ENCODE measurements at places on chromosomes 12 and 14.

GRCh38 chr14:101369916-101370592, 191.2 kb upstream of the DIO3 start:
- peak; percentile 30 for DNase-seq

DNA sequence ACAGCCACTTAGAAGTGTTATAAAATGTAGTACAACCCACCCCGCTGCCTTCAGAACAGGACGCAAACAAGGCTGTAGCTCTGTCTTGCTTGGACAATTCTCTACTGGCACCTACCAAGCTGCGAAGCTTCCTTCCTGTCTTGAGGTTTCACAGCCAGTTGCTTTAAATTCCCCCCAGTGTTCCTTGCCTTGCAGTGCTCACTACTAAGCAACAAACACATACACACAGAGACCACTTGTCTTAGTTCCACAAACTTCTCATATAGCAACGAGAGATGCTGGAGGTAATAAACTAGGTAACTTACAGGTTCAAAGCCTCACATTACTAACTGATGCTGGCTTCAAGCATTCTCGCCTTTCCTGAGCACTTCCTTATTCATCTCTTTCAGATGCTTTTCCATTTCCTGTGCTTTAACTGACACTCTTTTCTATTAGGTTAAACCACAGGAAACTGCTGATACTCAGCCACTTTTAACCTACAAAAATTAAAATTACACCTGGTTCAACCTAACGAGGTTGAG, 91.5 kb upstream of the PTGDR start:
- no peak for DNase-seq

DNA sequence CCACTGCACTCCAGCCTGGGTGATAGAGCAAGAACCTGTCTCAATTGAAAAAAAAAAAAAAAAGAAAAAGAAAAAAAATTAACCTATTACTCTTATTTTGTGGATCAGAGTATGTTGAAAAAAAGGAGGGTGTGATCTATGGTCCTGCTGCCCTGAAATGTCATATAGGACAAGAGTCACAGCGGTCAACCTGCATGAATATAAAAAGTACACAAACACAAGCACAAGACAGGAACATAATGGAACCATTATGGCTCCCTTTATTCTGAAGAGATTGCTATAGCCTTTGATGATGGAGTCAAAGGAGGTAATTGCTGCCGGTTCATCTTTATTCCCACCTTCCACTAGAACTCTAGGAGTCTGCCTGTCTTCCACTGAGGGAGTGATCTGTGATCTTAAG, 96.9 kb downstream of the NTN4 start:
- DNase-seq = no peak

DNA sequence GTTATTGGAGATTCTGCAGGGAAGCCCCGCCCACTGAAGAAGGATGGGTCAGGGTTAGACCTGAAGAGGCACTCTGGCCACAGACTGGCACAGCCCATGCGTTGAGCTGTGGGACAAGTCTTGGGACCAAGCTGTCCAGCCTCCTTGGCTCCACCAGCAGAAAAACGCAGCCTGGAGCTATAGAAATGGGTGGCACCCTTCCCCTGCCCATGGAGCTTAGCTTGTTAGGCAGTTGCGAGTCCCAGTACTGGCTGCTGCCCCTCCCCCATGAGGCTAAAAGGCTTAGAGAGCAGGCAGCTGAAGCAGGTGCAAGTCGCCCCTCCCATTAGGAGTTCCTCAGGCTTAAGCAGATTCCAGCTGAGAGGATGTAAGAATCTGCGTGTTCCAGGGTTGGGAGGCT, 1124.0 kb upstream of the TMEM132C start:
- no peak for DNase-seq

- peak; percentile 64 for DNase-seq
These were observed 418 bp upstream of the MYG1 start for GRCh38 chr12:53299101-53299453.

DNA sequence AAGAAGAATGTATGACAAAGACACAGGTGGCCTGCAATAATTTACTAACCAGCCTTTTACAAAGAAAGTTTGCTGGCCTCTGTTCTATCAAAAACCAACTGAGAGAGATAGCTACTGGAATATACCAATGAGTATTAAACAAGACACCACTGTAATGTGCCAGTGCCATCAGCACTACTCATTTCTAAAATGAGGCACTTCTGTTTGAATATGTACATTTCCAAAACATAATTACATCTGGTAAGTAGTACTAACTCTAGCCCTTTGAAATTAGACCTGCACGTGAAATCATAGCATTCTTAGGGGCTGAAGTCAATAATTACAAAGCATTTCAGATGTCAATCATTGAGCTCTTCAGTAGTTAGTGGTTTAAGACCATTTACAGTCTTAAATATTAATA, 6.9 kb upstream of the SYCP3 start:
- DNase-seq = no peak

DNA sequence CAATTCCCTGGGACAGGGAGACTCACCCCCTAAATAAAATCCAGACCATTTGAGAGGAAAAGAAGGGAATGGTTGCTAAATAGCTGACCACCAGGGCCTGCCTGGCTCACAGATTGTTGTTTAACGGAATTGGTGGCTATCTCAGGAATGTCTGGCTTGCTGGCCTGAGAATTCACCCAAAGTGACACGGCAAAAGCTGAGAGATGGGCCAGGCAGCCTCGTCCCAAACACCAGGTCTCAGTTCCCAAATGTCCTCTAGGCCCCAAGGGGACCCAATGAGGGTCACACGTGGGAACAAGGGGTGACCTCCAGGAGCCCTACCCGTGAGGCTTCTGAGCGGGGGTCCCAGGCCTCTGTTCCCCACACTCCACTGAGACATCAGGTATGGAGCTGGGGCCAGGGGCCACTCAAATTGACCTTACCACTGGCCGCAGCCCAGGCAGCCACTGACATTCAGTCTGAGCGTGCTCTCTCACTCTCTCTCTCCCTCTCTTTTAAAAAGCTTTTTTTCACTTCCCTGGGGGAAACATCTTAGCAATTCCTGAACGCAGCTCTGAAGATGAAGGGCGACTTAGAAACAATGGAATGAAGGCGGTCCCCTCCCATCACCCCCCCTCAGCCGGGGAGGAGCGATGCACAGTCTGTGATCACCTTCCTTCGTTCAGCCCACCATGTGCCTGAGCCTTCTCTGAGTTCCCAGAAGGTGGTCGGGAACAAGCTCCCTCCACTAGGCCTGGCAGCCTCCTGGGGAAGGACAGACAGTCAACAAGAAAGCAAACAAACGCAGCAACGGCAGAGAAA, 131.2 kb downstream of the SCARB1 start:
- DNase-seq = no peak

Measured in Daoy (cell line).